HuH-7 (cell line): ENCODE measurements at places on chromosomes 3 and 15.

- DNase-seq: no peak
Measured at GRCh38 chr3:57752307-57752706, 3.8 kb upstream of the SLMAP start.

DNA sequence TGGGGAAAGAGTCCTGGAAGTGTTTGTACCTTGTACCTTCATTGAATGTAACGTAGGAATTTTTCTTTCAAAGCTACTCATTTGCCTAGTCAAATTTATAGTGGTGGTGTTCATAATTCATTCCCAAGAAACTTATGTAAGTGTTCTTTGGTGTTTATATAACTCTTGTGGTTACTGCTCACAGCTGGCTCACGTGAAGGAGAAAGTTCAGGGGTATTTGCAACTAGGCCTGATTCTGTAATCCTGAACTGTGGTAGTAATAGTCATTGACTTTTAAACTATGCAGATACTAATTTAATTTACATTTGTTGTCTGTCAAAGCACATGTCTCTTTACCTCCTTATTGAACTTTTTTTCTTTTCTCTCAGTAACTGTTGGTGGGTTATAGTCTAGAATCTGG, 50.5 kb upstream of the TEX264 start:
- DNase-seq: no peak

DNA sequence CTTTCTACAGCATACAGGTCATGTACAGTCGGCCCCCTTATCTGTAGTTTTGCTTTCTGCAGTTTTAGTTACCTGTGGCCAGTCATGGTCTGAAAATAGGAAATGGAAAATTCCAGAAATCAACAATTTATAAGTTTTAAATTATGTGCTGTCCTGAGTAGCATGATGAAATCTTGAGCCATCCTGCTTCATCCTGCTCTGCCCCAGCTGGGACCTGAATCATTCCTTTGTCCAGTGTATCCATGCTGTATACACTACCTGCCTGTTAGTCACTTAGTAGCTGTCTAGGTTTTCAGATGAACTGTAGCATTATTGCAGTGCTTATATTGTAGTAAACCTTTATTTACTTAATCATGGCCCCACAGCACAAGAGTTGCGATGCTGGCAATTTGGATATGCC, 44.8 kb downstream of the AP4E1 start:
- no peak for DNase-seq

- no peak for DNase-seq
Measured at GRCh38 chr3:78112291-78113010, 1072.6 kb downstream of the ROBO2 start.

- no peak for DNase-seq
Measured at GRCh38 chr15:71707230-71708050, 102.9 kb upstream of the NR2E3 start.

DNA sequence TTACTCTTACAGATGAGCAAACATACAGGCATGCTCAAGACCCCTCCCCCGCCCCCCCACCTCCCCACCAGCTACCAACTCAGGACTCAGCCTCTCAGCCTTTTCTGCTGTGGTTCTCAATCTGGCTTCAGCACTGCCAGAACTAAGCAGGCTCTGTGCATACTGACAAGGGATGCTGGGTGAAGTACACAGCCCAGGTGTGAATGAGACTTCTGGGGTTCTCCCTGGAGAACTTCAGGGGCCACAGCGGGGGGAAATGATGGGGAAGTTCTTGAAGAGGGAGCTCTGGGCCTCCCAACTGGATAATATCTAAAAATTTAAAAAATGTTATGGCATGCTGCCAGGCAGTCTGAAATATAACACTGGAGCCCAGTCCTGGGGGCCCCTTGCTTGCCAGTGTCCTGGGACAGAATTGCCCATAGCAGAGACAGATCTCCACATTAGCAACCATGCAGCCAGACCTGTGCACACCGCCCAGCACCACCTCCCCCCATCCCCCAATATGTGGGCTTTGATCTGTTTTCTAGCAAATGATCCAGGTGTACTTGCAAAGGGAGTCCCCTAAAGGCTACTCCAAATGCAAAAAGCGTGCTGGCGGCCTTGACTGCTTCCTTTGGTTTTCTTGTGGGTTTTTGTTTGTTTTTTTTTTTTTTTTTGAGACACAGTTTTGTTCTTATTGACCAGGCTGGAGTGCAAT, 41.4 kb downstream of the PGPEP1L start:
- DNase-seq: no peak

- DNase-seq: no peak
Measured at GRCh38 chr3:160162440-160162839, 62.8 kb upstream of the C3orf80 start.

DNA sequence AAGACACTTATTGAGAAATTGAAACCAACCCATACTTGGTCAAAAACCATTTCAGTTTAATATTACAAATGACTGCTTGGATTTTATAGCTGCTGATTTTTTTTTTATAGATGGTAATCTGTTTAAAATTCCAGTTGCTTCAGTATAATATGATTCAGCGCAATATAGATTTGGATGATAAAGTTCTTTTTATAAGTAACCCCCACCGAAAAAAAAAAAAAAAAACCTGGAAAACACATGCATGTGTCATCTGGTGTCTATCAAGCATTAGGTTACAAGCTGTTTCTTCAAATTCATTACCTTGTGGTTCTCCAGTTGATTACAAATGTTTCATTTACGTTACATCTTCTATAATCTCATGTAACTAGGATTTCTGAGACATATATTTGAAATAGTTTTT, 356.6 kb upstream of the ROBO2 start:
- no peak for DNase-seq

DNA sequence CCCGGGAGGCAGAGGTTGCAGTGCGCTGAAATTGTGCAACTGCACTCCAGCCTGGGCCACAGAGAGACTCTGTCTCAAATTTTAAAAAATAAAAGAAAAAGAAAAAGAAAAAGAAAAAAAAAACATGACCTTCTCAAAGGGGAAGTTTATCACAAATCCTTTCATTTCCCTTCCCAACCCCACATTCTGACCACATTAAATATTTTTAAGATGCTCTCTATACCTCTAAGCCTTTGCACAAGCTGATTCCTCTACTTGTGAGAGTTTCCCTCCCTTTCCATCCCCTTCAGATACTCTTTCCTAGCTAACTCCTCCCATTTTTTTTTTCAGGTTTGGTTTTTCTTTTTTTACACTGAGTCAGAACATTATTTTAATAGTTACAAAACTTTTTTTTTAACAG, 4.0 kb downstream of the HIGD1A start:
- no peak for DNase-seq

GRCh38 chr3:179503152-179503551, 51.9 kb upstream of the GNB4 start:
- DNase-seq: no peak

- DNase-seq: no peak
Measured at GRCh38 chr3:115838786-115839185, 215.5 kb downstream of the GAP43 start.

DNA sequence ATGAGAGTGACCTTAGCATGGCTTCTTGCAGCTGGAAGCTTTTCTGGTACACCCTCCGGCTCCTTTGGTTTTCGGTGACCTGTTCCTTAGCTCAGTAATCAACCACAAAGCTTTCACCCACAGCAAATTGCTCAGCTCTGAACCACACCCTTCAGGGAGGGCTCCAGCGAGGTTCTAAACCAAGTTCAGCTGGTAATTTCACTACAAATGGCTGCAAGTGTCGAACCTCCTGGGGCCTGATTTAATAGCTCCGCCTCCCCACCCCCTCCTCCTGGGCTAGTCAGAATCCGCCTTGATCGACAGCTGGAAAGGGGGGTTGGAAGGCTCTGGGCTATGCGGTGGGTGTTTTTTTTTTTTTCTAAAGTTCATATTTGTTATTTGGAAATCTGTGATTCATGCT, 150.9 kb upstream of the MCTP2 start:
- no peak for DNase-seq

DNA sequence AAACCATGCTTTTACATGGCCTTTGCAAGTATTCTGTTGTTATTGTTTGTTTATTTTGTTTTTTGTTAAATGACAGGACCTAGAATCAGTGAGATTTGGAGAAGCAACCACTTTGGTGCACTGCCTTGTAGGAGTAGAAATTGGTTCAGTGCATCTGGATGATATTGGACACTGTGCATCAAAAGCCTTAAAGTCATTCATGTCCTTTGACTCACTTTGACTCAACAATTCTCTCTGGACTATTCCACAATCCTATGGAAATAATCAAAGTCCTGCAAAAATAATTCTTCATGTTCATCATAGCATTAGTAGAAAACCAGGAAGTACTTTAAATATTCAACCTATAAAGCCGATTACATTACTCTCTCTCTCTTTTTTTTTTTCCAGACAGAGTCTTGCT, 224.8 kb downstream of the ABHD5 start:
- DNase-seq: no peak

- DNase-seq: no peak
Measured at GRCh38 chr3:31369637-31370379, 162.9 kb upstream of the STT3B start.

DNA sequence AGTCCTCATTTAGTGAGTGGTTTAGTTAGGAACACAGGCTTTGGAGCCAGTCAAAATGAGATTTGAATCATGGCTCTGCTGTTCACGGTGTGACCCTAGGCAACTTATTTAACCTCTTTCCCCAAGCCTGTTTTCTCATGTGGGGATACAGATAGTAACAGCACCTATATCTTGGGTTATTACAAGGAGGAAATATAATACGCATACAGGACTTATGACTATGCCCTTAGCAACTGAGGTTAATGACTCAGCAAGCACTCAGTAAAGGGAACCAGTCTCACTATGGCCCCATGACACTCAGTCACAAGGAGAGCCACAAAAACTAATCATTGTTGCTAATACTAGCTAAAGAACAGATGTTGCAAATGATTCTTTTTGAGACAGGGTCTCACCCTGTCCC, 45.9 kb downstream of the SUMF1 start:
- DNase-seq: no peak

GRCh38 chr15:100264994-100265640, 76.7 kb downstream of the ADAMTS17 start:
- DNase-seq: no peak

DNA sequence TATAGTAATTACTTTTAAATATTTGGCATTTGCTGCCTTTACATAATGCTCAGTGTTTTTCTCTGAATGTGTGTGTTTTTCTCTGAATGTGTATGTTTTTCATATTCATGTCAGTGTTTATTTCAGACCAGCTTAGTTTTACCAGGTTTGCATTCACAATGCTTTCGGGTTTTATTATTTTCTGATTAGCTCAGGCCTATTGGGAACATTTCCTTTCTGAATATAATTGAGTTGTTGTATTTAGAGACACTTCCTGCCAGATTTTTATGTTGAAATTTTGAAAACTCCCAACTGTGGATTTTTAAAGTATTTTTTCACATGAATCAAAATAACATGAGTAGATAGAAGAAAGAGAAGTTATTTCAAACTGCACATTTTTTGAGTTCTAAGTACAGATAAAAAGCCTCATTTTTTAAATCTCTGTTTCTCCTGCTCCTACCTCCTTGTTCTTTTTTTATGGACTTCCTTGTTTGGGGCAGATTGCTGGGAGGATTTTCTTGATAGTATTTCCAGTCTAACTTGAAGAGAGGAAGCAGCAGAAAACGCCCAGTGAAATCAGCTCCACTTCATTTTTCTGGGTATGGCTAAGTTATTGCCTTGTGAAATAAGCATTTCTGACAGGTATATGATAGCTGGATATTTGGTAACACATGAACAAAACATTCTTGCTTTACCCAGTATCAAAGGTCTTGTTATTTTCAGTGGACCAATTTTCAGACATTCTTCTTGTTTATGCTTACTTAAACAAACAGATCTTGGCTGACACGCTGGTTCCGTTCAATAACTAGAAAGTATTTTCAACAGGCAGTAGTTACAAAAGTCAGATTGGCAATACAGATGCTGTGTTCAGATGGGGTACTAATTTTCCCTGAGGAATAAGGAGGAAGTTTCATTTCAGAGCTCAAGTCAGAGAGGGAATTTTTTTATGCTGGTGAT, 70.7 kb downstream of the RIOX2 start:
- peak; percentile 14 for DNase-seq

DNA sequence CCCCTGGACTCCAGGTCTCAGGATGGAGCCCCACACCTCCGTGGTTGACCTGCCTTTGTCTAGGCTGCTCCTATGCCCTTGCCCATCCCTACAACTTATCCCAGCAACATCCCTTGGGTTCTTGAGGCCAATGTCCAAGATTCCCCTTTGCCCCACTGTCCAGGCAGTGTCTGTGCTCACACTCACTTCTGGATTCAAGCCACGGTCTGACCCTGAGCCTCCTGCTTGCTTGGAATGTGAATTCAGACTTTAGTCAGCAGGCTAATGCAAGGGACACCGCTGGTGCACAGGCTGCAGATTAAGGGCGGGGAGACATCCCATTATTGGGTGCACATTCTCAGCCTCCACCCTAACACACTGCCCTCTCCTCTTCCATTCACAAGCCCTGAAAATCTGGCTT, 154.1 kb downstream of the WNT5A start:
- DNase-seq: no peak

GRCh38 chr3:161851941-161852566, 355.4 kb downstream of the OTOL1 start:
- peak; percentile 11 for DNase-seq

DNA sequence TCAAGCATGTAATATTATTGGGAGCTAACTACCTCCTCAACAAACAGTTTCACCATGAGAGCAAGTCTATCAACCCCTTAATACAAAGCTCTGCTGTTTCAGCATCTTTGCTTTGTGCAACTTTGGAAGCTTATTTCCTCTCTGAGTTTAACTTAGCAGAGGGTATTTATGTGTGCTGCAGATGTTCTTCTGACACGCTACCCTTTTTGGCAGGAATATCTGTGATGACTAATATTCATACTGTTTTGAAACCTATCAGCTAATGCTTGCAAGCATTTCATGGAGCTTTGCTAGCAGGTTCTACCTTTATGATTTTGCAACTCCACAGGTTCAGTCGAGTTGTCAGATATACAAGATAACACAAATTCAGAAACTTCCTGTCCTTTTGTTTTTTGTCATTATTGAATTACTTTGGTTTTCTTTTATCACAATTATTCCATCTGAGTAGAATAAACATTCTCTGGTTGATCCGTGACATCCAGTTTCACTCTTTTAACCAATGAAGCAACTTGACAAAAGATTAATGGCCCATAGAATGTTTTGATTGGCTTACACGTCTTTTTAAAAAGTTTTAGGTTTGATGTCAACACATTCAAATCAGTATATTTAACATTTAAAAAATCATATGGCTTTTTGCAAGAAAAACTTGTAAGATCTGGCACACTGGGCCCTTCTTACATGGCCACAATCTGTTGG, 1.7 kb upstream of the SLC9A9 start:
- DNase-seq: no peak

DNA sequence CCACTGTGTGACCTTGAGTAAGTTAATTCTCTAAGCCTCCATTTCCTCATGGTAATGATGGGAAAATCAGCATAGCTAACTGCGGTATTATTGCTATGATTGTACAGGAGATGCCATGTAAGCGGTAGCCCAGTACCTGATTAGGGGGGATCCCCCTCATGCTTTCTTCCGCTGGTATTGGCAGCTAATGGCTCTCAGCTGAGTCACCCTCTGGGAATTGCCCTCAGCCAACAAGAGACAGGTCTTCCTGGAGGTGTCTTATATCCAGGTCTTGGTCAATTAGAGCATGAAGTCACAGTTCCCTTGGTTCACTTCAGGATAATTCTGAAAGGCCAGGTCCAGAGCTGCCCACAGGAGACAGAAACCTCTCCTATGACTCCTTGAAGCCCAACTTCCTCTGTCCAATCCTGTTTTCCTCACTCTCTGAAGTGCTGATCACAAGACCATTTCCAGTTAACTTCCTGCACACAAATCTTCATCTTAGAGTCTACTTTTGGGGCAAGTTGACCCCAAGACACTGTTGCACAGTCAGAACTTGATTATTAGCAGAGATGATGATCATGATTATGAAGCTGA, 724.7 kb upstream of the ZNF385D start:
- DNase-seq: no peak

GRCh38 chr3:142929109-142929508, 34.4 kb downstream of the PAQR9 start:
- DNase-seq: no peak
